Activated T-helper 9 cell treated with anti-CD3 and anti-CD28 coated beads, Interleukin-2, amount 50 U/mL, for 16 hours (primary cell): ENCODE measurements at places on chromosomes 4 and X.

DNA sequence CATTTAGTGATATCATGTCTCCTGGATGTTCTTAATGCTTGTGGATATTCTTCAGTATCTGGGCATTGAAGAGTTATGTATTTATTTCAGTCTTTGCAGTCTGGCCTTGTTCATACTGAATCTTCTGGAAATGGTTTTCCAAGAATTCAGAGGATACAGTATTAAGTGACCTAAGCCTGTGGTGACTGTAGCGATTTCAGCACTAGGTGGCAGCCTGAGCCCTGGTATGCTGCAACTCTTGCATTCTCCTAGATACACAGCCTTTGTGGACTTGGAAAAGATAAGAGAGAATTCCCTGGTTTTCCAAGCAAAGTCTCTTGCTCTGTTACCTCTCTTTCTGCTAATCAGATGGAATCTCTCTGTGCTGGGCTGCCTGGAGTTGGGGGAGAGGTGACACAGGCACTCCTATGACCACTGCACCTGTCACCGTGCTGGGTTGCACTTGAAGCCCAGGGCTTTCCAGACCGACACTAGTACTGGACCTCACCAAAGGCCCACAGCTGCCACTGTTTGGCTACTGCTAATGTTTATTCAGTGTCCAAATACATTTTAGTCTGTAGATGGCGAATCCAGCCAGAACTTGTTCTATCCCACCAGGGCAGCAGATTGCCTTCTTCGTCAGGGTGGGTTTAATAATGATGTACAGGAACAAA is 19.3 kb upstream of the SPIN2A start:
- DNase-seq: no peak

- no peak for DNase-seq
Observed at GRCh38 chr4:16384576-16384975, 158.3 kb upstream of the TAPT1 start.

GRCh38 chr4:141158219-141158618 is 24.9 kb upstream of the RNF150 start:
- DNase-seq: no peak

GRCh38 chr4:186606591-186606992 is 51.2 kb upstream of the MTNR1A start:
- no peak for DNase-seq

GRCh38 chr4:122833999-122834398 is 7.4 kb downstream of the FGF2 start:
- DNase-seq: no peak

GRCh38 chr4:138367942-138368341 is 125.8 kb upstream of the SLC7A11 start:
- DNase-seq: no peak

- DNase-seq: no peak
Observed at GRCh38 chrX:110321670-110322069, 3.8 kb upstream of the AMMECR1 start.

- no peak for DNase-seq
Observed at GRCh38 chr4:96193061-96193460, 353.2 kb downstream of the PDHA2 start.

- DNase-seq: no peak
Observed at GRCh38 chr4:151799417-151800012, 38.7 kb upstream of the GATB start.

DNA sequence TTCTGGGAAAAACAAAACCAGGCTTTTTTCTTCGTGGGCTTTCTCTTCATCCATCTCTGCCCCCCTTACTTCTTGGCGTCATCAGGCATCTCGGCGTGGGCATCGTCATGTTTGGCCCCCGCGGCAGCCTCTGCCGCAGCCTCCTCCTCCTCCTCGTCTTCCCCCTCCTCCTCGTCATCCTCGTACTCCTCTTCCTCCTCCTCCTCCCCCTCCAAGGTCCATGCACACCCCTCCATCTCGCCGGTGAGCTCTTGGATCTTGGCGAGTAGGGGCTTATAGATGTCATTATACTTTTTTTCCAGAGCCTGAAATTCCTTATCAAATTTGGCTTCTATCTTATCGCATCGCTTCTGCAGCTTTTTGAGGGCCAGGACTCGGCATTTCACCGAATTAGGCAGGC is 488 bp downstream of the NAP1L5 start:
- no peak for DNase-seq

- no peak for DNase-seq
Observed at GRCh38 chr4:139419388-139419914, 34.5 kb upstream of the RAB33B start.

DNA sequence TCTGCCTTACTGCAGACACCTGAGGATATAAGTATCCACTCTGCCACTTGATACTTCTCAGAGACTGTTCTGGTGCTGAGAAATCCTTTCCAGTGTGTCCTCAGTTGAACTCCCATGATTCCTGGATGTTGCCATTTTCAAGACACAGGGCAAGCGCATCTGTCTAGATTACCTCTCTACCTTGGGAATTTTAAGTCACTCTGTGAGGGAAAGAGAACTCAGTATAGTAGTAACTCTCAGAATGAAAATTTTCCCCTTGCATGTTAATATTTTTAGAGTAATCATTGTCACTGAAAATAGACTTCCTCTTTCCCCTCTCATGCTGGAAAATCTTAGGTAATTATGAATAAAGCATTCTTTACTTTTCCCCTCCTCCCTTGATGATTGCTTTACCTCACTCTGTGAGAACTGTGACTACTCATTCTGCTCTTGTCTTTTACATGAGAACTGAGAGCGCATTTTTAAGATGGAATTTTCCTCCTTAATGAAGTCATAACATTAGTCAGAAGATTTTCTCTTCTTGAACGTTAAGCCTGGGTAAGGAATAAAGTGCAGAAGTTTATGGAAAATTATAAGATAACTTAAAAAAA is 45.0 kb downstream of the TET2 start:
- no peak for DNase-seq

DNA sequence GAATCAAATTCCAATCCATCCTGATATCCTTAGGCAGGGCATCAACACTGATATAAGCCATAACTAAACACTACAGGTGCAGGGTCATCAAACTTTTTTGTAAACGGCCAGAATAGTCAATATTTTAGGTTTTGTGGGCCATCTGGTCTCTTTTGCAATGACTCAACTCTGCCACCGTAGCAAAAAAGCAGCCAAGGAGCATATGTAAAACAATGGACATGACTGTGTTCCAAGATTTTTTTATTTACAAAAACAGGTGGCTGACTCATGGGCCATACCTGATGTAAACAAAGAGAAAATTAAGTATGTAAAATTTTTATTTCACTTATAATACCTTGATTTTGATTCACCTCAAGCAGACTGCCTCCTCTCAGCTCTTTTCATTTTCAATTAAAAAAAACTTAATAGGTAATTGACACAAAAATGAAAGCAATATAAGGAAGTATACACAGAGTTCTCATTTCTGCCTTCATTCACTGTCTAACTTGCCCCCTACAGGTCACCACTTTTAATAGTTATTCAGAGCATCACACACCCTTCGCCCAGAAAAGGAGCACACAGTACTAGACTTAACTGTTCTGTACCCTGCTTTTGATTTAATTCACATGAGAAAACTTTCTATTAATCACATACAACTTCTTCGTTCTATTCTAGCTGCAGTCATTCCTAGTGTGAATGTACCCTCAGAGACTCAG is 35.3 kb upstream of the GPM6B start:
- no peak for DNase-seq

DNA sequence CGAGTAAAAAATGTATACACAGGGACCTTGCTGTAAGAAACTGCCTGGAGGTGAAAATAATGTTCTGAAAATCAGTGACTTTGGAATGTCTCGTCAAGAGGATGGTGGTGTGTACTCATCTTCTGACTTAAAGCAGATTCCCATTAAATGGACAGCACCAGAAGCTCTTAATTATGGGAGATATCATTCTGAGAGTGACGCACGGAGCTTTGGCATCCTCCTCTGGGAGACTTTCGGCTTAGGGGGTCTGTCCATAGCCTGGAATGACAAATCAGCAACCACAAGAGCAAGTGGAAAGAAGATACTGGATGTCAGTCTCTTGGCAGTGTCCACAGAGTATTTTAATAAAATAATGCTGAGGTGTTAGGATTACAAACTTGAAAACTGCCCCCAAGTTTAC is 129.4 kb downstream of the THOC2 start:
- DNase-seq: no peak

- no peak for DNase-seq
Observed at GRCh38 chr4:17347445-17347844, 164.4 kb downstream of the QDPR start.

DNA sequence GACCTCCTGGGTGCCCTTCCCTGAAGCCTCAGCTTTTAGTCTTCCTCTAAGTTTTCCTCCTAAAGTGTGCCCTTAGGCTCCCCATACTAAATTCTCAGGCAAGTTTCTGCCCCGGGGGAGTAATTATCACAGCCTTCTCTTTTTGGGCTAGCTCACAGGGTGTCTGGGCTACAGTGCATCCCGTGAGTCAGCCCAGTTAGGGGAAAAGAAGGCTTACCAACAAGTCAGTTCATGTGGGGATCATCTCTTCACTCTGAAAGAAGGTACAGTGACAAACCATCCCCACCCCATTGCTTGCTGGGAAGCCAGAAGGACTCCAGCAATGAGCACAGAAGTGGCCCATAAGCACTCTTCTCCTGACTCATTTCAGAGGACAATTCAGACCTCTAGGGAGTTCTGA is 134.7 kb upstream of the FAM9C start:
- no peak for DNase-seq

- DNase-seq: no peak
Observed at GRCh38 chr4:40395908-40396793, 61.0 kb downstream of the CHRNA9 start.

DNA sequence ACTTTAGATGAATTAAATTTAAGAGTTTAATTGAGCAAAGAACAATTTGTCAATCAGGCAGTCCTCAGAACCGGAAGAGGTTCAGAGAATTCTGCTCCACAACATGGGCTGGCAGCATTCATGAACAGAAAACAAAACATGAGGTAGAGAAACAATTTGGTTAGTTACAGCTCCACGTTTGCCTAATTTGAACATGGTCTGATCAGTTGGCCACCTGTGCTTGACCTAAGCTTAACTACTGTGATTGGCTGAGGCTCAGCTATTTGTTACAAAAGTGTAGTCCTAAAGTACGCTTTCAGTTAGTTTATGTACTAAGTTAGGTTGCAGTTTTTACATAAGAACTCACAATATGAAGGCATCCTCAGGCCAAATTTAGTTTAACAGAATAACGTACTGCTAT is 258.6 kb downstream of the ADAM29 start:
- no peak for DNase-seq

GRCh38 chrX:75748431-75748830 is 36.6 kb downstream of the MAGEE2 start:
- no peak for DNase-seq

DNA sequence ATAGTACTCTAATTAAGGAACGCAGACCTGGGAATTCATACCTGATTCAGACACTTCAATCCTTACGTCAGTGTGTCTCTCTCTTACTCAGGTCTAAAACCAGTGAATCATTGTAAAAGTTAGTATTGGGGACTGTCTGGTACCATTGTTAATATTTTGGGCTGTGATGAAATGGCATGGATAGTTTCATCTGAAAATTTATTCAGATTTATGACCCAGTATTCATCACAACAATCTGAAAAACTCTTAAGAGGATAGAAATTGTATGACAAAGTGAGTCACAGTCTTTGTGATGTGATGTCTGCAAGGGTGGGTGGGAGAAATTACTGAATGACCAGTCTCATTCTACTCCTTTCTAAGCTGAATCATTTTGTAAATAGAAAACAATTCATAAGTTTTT is 10.3 kb downstream of the FGF2 start:
- no peak for DNase-seq

GRCh38 chrX:110403441-110404238 is 45.0 kb downstream of the RTL9 start:
- DNase-seq: no peak

GRCh38 chr4:56400560-56400959 is 13.3 kb upstream of the AASDH start:
- no peak for DNase-seq
